Smooth muscle cell of trachea (primary cell): ENCODE measurements at places on chromosomes 1 and 21. TPM values are rescaled to one million over a fixed set of nuclear protein-coding genes. Genes with fewer than 3 reads are reported as not detected.

Gene TTC13
- total RNA-seq, result 8.8 and 11.8 TPM in 2 replicates

Gene CFHR3
- total RNA-seq, result not detected in 2 replicates

Gene BACH1
- 75.2 and 95.8 TPM in 2 replicates for total RNA-seq

Gene SYNC
- 67.1 and 136 TPM in 2 replicates for total RNA-seq

Gene KCND3
- under 0.01 TPM in 2 replicates for total RNA-seq

Gene B3GALT2
- total RNA-seq, result 0.15 and 0.17 TPM in 2 replicates

Gene LCE2C
- not detected in 2 replicates for total RNA-seq

Gene TMPRSS15
- not detected in 2 replicates for total RNA-seq

Gene NPHS2
- total RNA-seq, result not detected in 2 replicates

Gene CFHR2
- total RNA-seq, result not detected in 2 replicates

Gene ATP6V1G3
- not detected in 2 replicates for total RNA-seq

Gene TTC4
- 23.0 and 26.0 TPM in 2 replicates for total RNA-seq

Gene C1orf116
- total RNA-seq, result not detected in 2 replicates

Gene TMEM125
- not detected in 2 replicates for total RNA-seq

Gene ZC3H12A
- total RNA-seq, result 10.8 and 11.6 TPM in 2 replicates

Gene SPTA1
- total RNA-seq, result under 0.01 TPM in 2 replicates

Gene CHRM3
- total RNA-seq, result under 0.01 TPM in 2 replicates

Gene CCSAP
- total RNA-seq, result 3.6 and 5.2 TPM in 2 replicates

Gene CENPL
- total RNA-seq, result 7.8 and 25.6 TPM in 2 replicates

Gene FCRL4
- total RNA-seq, result not detected in 2 replicates

Gene ADAMTS4
- total RNA-seq, result 2.3 and 3.1 TPM in 2 replicates

Gene IL23R
- total RNA-seq, result not detected in 2 replicates

Gene LEMD1
- total RNA-seq, result not detected in 2 replicates

Gene ELAPOR1
- total RNA-seq, result 0.15 and 0.33 TPM in 2 replicates

Gene NBPF10
- 2.0 and 4.4 TPM in 2 replicates for total RNA-seq

Gene DCLRE1B
- total RNA-seq, result 1.2 and 2.2 TPM in 2 replicates

Gene CYP4Z1
- total RNA-seq, result not detected in 2 replicates

Gene HJV
- total RNA-seq, result not detected in 2 replicates

Gene CDA
- 1.2 and 1.3 TPM in 2 replicates for total RNA-seq

Gene VASH2
- total RNA-seq, result 0.99 and 1.0 TPM in 2 replicates

Gene OR14K1
- total RNA-seq, result not detected in 2 replicates

Gene SAMSN1
- total RNA-seq, result 0.15 and 0.17 TPM in 2 replicates

Gene C8B
- not detected in 2 replicates for total RNA-seq

Gene APOBEC4
- not detected in 2 replicates for total RNA-seq

Gene CD164L2
- total RNA-seq, result not detected in 2 replicates

Gene WNT9A
- 1.7 and 3.5 TPM in 2 replicates for total RNA-seq

Gene LDLRAD2
- 0.29 TPM in 1 of 2 replicates, not detected in the other for total RNA-seq

Gene GOLPH3L
- total RNA-seq, result 13.6 and 15.3 TPM in 2 replicates

Gene PRAMEF1
- not detected in 2 replicates for total RNA-seq

Gene LRRC3
- 0.44 and 0.66 TPM in 2 replicates for total RNA-seq

Gene F5
- under 0.01 TPM in 1 of 2 replicates, not detected in the other for total RNA-seq

Gene RHCE
- total RNA-seq, result 0.15 and 0.99 TPM in 2 replicates

Gene PRAMEF17
- total RNA-seq, result not detected in 2 replicates

Gene GABRD
- under 0.01 TPM in 1 of 2 replicates, not detected in the other for total RNA-seq

Gene KRTAP19-1
- not detected in 2 replicates for total RNA-seq

Gene VPS72
- total RNA-seq, result 37.9 and 50.6 TPM in 2 replicates

Gene CELA3B
- total RNA-seq, result not detected in 2 replicates

Gene KCNN3
- total RNA-seq, result under 0.01 TPM in 2 replicates

Gene UBXN10
- under 0.01 TPM in 2 replicates for total RNA-seq

Gene FNBP1L
- total RNA-seq, result 6.3 and 8.1 TPM in 2 replicates

Gene OR2T33
- not detected in 2 replicates for total RNA-seq

Gene APCS
- not detected in 2 replicates for total RNA-seq

Gene CBR3
- 26.3 and 26.5 TPM in 2 replicates for total RNA-seq

Gene SLAMF8
- total RNA-seq, result not detected in 2 replicates

Gene HSD3B2
- not detected in 2 replicates for total RNA-seq

Gene IRF6
- 1.8 and 3.6 TPM in 2 replicates for total RNA-seq
